ENCODE measurements at places on chromosomes 3 and 15. TPM values are rescaled to one million over a fixed set of nuclear protein-coding genes. Genes with fewer than 3 reads are reported as not detected.

CLDN16 gene
- total RNA-seq, result not detected

OSTN gene
- total RNA-seq, result not detected

LDHAL6B gene
- total RNA-seq, result not detected

CSTA gene
- total RNA-seq, result not detected

NME9 gene
- not detected for total RNA-seq

CD96 gene
- total RNA-seq, result 1.0 TPM

- H3K4me1 ChIP-seq, result no peaks in the 10 kb centered on the region
- H3K27me3 ChIP-seq, result no peaks in the 10 kb centered on the region
- H3K4me3 ChIP-seq, result no peak overlapping the region
Observed at GRCh38 chr15:40914486-40914885, 14.7 kb upstream of the DLL4 start.

DNA sequence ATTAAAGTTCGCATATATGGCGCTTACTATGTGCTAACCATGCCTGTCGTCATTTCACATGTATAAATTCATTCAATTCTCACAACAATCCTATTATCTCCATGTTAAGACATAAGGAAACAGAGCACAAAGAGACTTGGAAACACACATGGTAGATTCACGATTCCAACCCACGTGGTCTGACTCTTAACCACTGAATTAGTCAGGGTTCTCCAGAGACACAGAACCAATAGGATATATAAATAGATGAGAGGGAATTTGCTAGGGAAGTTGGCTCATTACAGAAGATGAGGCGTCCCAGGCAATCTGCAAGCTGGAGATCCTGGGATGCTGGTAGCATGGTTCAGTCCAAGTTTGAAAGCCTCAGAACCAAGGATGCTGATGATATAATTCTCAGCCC, 765.3 kb downstream of the TBL1XR1 start:
- no peaks in the 10 kb centered on the region for H3K36me3 ChIP-seq
- no peaks in the 10 kb centered on the region for H3K4me1 ChIP-seq
- H3K4me3 ChIP-seq, result no peak overlapping the region
- DNase-seq, result no peak
- H3K27me3 ChIP-seq, result no peaks in the 10 kb centered on the region
- no peak overlapping the region for H3K27ac ChIP-seq

DNA sequence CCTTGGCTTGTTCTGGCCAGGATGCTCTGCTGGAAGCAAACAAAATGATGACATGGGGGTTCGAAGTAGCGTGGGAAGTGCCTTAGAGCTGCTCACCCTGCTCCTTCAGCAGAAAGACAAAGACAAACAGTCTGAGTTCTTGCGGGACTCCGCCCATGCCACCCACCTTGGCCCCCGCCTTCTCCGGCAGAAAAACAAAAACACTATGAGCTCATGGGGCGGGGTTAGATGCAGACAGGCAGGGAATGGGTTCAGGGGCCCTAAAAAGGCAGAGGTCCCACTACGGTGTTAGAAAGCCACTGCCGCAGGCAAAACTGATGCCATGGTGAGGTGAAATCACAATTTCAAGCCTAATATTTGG, 9.7 kb upstream of the NCKIPSD start:
- no peaks in the 10 kb centered on the region for H3K36me3 ChIP-seq
- H3K4me1 ChIP-seq, result no peaks in the 10 kb centered on the region
- peak overlapping the region; percentile 97 for H3K27ac ChIP-seq
- H3K4me3 ChIP-seq, result peak overlapping the region; percentile 70
- H3K27me3 ChIP-seq, result no peaks in the 10 kb centered on the region

GRCh38 chr3:37752649-37753025, 109.0 kb upstream of the CTDSPL start:
- no peak overlapping the region for H3K27ac ChIP-seq
- no peaks in the 10 kb centered on the region for H3K4me1 ChIP-seq
- no peak overlapping the region for H3K4me3 ChIP-seq
- no peak for DNase-seq

- H3K27ac ChIP-seq, result peak overlapping the region; percentile 46
- H3K4me3 ChIP-seq, result no peak overlapping the region
- peaks cover 9% of the 10 kb centered on the region for H3K4me1 ChIP-seq
- H3K27me3 ChIP-seq, result no peaks in the 10 kb centered on the region
- no peak for DNase-seq
Observed at GRCh38 chr15:89128320-89129122, 40.3 kb downstream of the ABHD2 start.

- H3K4me3 ChIP-seq, result no peak overlapping the region
- H3K27me3 ChIP-seq, result no peaks in the 10 kb centered on the region
- no peaks in the 10 kb centered on the region for H3K4me1 ChIP-seq
Observed at GRCh38 chr15:91306144-91306543, 206.1 kb downstream of the SV2B start.

- no peak overlapping the region for H3K4me3 ChIP-seq
- peak overlapping the region; percentile 52 for H3K27ac ChIP-seq
- no peak for DNase-seq
Observed at GRCh38 chr3:48034000-48034516, 17.8 kb upstream of the MAP4 start.

DNA sequence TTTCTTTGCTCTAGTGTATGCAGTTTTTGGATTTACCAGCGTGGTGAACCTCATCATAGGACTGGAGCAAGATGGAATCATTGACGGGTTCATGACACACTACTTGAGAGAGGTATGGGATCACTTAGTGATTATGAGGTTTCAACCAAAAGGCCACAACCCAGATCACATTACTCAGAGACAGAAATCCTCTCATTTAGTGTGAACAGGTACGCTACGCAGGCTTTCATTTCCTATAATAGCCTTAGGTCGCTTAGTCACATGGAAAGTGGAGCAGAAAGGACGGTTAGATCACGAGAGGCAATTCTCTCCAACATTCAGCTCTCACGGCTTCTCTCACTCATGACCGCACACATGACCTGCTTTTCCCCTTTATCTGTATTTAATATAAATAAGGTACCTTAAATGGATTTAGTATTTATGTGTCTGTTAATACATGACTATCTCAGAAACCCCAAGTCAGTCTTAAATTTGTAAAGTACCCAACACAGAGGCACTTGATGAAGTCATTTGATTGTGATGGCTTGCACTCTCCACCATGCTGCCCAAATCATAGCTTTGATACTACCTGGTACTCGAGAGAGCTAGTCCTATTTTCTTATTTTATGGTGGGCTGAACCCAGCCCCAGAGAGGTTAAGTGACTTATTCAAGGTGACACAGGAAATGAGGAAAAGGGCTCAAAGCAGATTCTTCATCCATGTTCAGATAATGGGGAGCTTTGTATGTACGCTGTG, 8.6 kb downstream of the TM6SF1 start:
- DNase-seq, result no peak
- no peak overlapping the region for H3K4me3 ChIP-seq
- H3K4me1 ChIP-seq, result no peaks in the 10 kb centered on the region
- H3K27ac ChIP-seq, result no peak overlapping the region
- no peaks in the 10 kb centered on the region for H3K27me3 ChIP-seq

GRCh38 chr3:166169681-166170080, 332.5 kb upstream of the BCHE start:
- DNase-seq, result no peak
- H3K4me1 ChIP-seq, result no peaks in the 10 kb centered on the region
- no peak overlapping the region for H3K27ac ChIP-seq
- H3K36me3 ChIP-seq, result no peaks in the 10 kb centered on the region

DNA sequence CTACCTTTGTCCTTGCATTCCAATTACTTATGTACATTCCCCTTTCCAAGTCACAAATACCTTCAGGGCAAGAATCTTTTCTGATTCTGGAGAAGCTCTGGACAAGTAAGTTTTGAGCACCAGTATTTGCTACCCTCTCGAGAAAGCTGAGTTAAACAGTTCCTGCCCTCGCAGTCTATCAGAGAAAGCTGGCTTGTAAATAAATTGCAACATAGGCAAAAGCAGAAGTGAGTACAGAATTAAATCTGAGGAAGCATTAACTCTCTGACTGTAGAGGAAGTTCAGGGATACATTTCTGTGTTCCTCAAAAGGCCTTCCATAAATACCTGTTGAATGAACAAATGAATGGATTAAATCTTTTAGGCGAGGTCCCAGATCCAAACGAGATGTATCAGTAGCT, 1.2 kb downstream of the OSBPL11 start:
- no peak for DNase-seq
- no peaks in the 10 kb centered on the region for H3K27me3 ChIP-seq

- no peaks in the 10 kb centered on the region for H3K4me1 ChIP-seq
- no peaks in the 10 kb centered on the region for H3K27me3 ChIP-seq
- H3K27ac ChIP-seq, result no peak overlapping the region
- H3K36me3 ChIP-seq, result no peaks in the 10 kb centered on the region
Observed at GRCh38 chr3:98807011-98807410, 43.9 kb downstream of the ST3GAL6 start.

GRCh38 chr3:15261274-15261673, 55.2 kb downstream of the CAPN7 start:
- no peak overlapping the region for H3K27ac ChIP-seq
- no peak for DNase-seq
- no peak overlapping the region for H3K4me3 ChIP-seq
- peaks cover 9% of the 10 kb centered on the region for H3K4me1 ChIP-seq
- H3K36me3 ChIP-seq, result no peaks in the 10 kb centered on the region

DNA sequence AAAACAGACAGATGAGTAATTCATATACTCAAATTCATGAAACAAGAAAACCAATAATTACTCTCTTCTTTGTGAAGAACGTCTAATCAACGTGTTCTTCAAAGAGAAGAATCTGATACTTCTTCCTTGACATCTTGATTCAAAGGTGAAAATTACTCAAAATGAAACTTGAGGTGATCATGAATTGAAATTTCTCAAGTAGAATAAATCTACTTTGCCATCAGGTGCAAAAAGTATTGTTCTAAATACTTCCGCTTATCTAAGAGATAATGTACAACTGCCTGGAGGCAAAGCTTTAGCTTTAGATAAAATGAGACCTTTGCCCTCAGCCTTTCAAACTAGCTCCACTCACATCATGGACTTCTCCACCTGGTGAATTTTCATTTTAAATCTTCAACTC, 13.9 kb upstream of the XXYLT1 start:
- no peaks in the 10 kb centered on the region for H3K27me3 ChIP-seq
- no peak for DNase-seq
- no peak overlapping the region for H3K27ac ChIP-seq
- H3K36me3 ChIP-seq, result no peaks in the 10 kb centered on the region

- H3K27me3 ChIP-seq, result no peaks in the 10 kb centered on the region
- no peak for DNase-seq
- H3K27ac ChIP-seq, result no peak overlapping the region
- H3K4me1 ChIP-seq, result peaks cover 11% of the 10 kb centered on the region
- H3K4me3 ChIP-seq, result no peak overlapping the region
Observed at GRCh38 chr3:184696697-184697096, 15.2 kb downstream of the MAGEF1 start.

GRCh38 chr15:70799667-70800450, 36.5 kb upstream of the UACA start:
- peak overlapping the region; percentile 31 for H3K27ac ChIP-seq
- H3K36me3 ChIP-seq, result no peaks in the 10 kb centered on the region
- H3K4me3 ChIP-seq, result no peak overlapping the region
- no peaks in the 10 kb centered on the region for H3K27me3 ChIP-seq
- no peaks in the 10 kb centered on the region for H3K4me1 ChIP-seq
- no peak for DNase-seq

DNA sequence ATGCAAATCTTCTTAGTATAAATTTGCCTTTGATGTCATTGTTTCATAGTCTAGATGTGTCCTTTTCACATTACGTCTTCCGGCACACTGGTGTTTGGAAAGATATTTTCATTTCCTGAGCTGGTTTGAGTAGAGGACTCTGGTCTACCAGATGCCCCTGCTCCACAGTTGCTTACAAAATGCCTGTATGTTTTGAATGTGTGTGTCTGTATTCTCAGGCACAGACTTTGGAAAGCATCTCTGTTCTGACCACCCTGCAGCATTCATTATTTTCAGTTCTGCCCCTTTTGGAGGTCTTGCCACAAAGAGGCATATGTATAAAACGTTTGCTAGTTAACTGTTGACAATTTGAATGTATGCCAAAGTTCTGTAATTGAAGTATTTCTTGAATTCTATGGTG, 236.0 kb upstream of the GOLIM4 start:
- no peaks in the 10 kb centered on the region for H3K4me1 ChIP-seq
- no peak overlapping the region for H3K27ac ChIP-seq
- no peak for DNase-seq
- H3K27me3 ChIP-seq, result no peaks in the 10 kb centered on the region

- no peaks in the 10 kb centered on the region for H3K4me1 ChIP-seq
- H3K27me3 ChIP-seq, result no peaks in the 10 kb centered on the region
- DNase-seq, result no peak
- no peak overlapping the region for H3K4me3 ChIP-seq
Observed at GRCh38 chr3:78969483-78969882, 798.3 kb downstream of the ROBO1 start.

- H3K27ac ChIP-seq, result no peak overlapping the region
- H3K36me3 ChIP-seq, result no peaks in the 10 kb centered on the region
- H3K27me3 ChIP-seq, result no peaks in the 10 kb centered on the region
- H3K4me3 ChIP-seq, result no peak overlapping the region
- H3K4me1 ChIP-seq, result no peaks in the 10 kb centered on the region
- DNase-seq, result no peak
Observed at GRCh38 chr15:49023354-49023753, 22.9 kb downstream of the SECISBP2L start.

DNA sequence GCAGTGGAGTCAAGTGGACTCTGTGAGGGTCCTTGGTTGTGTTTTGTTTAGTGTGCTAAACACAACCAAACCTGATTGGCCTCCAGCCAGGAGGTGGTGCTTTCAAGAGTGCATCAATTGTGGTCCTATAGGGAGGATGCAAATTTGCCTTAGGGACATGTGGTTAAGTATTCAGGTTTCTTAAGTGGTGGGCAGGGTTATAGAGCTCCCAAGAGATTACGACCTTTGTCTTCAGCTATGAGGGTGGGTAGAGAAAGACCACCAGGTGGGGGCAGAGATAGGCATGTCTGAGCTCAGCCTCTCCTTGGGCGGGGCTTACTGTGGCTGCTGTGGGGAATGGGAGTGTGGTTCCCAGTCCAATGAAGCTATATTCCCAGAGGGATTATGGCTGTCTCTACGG, 186.6 kb downstream of the SQOR start:
- H3K4me1 ChIP-seq, result no peaks in the 10 kb centered on the region
- H3K27me3 ChIP-seq, result no peaks in the 10 kb centered on the region

- H3K27me3 ChIP-seq, result no peaks in the 10 kb centered on the region
- no peaks in the 10 kb centered on the region for H3K36me3 ChIP-seq
- DNase-seq, result no peak
- H3K4me3 ChIP-seq, result no peak overlapping the region
- H3K4me1 ChIP-seq, result no peaks in the 10 kb centered on the region
Observed at GRCh38 chr3:112496366-112497067, 2.8 kb downstream of the BTLA start.

- H3K4me3 ChIP-seq, result no peak overlapping the region
- no peaks in the 10 kb centered on the region for H3K27me3 ChIP-seq
- peaks cover 6% of the 10 kb centered on the region for H3K4me1 ChIP-seq
- H3K27ac ChIP-seq, result peak overlapping the region; percentile 93
Observed at GRCh38 chr15:72227720-72228119, 3.3 kb downstream of the PKM start.

GRCh38 chr3:95905182-95905581, 909.2 kb upstream of the EPHA6 start:
- no peak overlapping the region for H3K27ac ChIP-seq
- no peak overlapping the region for H3K4me3 ChIP-seq
- no peaks in the 10 kb centered on the region for H3K27me3 ChIP-seq
- H3K4me1 ChIP-seq, result no peaks in the 10 kb centered on the region
- no peaks in the 10 kb centered on the region for H3K36me3 ChIP-seq
- DNase-seq, result no peak

GRCh38 chr3:126477061-126477380, 1.3 kb upstream of the ZXDC start:
- H3K4me1 ChIP-seq, result peaks cover 21% of the 10 kb centered on the region
- peak overlapping the region; percentile 91 for H3K27ac ChIP-seq
- H3K27me3 ChIP-seq, result no peaks in the 10 kb centered on the region
- no peaks in the 10 kb centered on the region for H3K36me3 ChIP-seq
- no peak overlapping the region for H3K4me3 ChIP-seq
- no peak for DNase-seq

Data from uterus (tissue), 4 donors.